ENCODE measurements at places on chromosomes 4 and X.

DNA sequence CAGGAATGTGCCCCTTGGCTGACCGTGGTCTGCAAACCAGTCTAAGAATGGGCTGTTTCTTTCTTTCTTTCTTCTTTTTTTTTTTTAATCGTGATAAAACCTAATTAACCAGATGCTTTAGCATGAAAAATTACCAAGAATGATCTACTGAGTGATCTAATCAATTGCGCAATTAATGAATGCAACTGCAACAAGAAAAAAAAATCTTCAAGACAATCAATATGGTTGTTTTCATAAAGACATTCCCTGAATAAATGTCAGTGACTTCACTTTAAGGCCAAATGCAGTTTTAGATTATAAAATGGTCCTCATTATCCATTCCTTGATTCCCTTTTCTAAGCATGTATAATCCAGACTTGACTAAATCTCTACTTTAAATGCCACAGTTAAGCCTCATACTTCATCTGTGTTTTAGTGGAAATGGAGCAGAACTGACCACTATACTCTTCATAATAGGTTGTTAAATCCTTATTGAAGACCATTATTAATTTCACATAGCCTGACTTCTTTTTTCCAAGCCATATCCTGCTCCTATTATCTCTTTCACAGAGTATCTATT is 51.6 kb upstream of the SETD7 start:
- DNase-seq, result peak; percentile 62

DNA sequence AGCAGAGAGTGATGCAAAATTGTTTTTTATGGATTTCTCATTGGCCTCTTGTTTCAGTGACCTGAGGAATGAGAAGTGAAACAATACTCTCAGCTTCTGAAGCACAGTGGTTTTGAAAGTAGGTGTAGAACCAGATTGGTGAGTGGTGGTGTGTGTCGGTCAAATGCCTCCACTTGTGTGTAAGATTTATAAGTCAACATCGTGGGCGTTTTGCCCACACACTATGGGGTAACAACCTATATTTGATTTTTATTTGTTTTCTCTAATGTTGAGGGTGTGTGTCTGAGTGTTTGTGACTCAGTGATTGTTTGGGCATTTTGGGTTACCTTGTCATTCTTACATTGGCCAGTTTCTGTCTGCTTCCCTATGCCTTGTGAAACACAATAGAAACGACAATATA is 23.3 kb downstream of the ADGRL3 start:
- DNase-seq, result no peak

DNA sequence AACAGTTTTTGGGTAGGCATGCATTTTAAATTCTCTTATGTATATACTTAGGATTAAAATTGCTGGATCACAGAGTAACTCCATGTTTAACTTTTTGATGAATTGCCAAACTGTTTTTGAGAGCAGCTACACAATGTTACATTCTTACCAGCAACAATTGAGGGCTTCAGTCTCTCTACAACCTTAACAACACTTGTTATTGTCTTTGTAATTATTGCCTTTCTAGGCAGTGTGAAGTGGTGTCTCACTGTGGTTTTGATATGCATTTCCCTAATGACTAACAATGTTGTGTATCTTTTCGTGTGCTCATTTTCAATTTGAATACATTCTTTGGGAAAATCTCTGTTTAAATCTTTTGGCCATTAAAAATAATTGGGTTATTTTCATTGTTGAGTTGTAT is 17.3 kb upstream of the F11 start:
- DNase-seq, result no peak

DNA sequence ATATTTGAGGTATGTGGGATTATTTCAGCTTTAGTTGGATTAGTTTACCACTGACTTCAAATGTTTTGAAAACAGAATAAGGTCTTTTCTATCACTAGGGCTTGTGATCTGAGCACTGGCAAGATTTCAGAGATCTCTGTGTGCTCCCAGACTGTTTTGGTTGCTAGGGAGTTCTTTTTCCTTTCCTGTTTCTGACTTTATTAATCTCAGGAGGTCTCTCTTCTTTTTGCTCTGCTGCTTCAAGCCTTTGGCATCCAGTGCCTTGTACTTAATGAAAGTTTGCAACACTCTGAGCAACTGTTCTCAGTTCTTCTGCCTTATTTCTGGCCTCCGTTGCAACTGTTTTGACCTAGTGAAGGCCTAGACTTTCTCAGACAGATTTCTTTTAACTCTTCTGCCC is 32.1 kb upstream of the PAQR3 start:
- peak; percentile 14 for DNase-seq

GRCh38 chrX:40145923-40146261 is 48.1 kb upstream of the BCOR start:
- no peak for DNase-seq

GRCh38 chrX:48937054-48937907 is 18.5 kb upstream of the PIM2 start:
- DNase-seq, result peak; percentile 23

- no peak for DNase-seq
These were observed 409 bp downstream of the UGDH start for GRCh38 chr4:39526765-39527295.

- DNase-seq, result no peak
These were observed 173.8 kb upstream of the MID1 start for GRCh38 chrX:10794203-10794630.

DNA sequence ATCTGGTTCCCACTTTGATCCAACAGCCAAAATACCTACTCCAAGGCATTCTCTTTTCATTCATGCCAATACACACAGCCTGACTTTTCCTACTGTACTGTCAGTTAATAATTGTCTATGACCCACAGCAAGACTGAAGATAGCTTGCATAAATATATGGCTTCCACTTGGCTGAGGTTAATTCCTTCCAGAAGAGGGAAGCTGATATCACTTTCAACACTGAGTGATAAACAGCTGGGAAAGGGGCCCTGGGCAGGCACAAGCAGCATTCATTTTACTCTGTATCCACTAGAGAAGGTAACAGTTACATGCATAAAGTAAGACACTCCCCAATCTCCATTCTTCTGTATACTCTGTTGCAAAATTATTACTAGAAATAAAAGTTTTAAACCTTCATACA is 200.2 kb upstream of the UGT8 start:
- no peak for DNase-seq

GRCh38 chr4:20512033-20512792 is 188.0 kb upstream of the PACRGL start:
- no peak for DNase-seq

GRCh38 chr4:109169170-109169569 is 133.3 kb downstream of the COL25A1 start:
- peak; percentile 28 for DNase-seq

DNA sequence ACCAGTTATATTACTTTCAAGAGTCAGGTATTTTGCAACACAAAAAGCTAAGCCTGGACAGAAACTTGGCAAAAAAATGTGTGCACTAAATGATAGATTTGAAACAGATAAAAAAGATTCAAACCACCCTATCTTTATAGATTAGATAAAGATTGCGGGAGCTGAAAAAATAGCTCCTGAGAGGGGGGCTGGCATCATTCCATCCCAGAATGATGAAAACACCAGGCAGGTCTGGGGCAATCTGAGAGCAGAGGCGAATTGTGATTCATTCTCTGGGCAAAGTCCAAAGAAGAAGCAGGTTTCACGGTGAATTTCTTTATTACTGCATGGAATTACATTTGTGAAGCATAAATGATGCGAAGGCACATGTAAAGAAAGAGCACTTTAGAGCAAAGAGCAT is 168.5 kb upstream of the DMD start:
- DNase-seq, result no peak

GRCh38 chrX:110086162-110086915 is 83.4 kb downstream of the TMEM164 start:
- peak; percentile 52 for DNase-seq

GRCh38 chr4:11719879-11720278 is 291.2 kb upstream of the HS3ST1 start:
- DNase-seq, result no peak

- no peak for DNase-seq
These were observed 3.9 kb downstream of the P2RY8 start for GRCh38 chrX:1533058-1533457.

- no peak for DNase-seq
These were observed 24.5 kb downstream of the GPM6A start for GRCh38 chr4:175787546-175787945.

DNA sequence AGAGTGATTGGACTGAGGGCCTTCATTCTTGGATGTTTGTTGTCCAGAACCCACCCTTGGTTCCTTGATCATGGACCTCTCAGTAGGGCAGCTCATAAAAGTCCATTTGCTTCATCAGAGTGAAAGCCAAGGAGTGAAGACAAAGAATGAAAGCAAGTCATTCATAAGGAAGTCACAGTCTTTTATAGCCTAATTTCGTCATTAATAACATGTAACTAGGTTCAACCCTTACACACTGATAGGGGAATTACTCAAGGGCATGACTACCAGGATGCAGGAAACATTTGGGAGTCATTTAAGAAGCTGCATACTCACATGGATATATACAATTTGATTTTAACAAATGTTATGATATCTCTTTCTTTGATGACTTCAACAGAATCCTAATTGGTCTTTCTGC is 95.2 kb downstream of the RPA4 start:
- peak; percentile 1 for DNase-seq

DNA sequence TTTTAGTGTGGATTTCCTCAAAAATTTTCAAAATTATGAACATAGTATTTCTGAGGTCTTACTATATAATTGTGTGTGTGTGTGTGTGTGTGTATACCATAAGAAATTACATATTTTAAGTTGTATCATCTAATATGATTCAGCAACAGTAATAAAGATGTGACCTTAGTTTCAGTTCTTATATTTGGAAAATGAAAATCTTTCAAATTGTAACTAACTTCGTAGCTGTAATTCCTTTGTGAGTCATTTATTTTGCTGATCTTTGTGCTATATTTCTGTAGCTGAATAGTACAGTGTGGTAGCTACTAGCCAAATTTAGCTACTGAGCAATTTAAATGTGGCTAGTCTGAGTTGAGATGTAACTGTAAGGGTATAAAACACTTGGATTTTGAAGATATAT is 116.4 kb downstream of the RAP1GDS1 start:
- DNase-seq, result peak; percentile 71

- DNase-seq, result peak; percentile 56
These were observed 17.8 kb upstream of the ZNF827 start for GRCh38 chr4:145956288-145956890.

DNA sequence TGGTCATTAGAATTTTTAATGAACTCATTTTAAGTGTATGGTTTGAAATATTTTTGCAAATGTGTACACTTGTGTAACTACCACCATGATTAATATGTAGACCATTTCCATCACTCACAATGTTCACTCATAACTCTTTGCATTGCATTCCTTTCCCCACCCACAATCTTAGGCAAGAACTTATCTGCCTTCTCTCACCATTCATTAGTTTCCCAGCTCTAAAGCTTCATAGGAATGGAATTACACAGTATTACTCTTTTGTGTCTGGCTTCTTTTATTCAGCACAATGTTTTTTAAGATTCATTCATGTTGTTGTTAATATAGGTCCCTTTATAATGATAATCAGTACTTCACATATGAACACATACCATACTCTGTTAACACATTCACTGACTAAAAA is 106.1 kb downstream of the ARAP2 start:
- DNase-seq, result peak; percentile 11

- peak; percentile 54 for DNase-seq
These were observed 94.3 kb downstream of the CT47B1 start for GRCh38 chrX:120781403-120781802.

DNA sequence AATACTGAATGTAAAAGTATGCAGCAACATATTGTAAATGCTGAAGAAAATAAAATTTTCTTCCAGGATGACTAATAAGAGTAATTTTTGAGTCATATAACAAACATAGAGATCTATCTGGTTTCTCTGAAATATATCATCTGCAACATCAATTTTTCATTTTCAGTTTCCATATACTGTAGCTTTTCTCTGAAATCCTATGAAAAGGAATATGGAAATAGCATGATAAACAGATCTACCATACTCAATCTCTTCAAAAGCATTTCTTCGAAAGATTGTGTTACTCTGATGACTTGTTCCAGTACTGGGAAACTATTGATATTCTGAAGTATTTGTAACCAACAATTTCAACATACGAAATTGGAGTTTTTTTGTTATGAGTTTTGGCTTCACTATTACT is 1156.7 kb downstream of the FAM133A start:
- DNase-seq, result no peak

- DNase-seq, result no peak
These were observed 41.1 kb downstream of the UCHL1 start for GRCh38 chr4:41297832-41298231.

- DNase-seq, result no peak
These were observed 217.5 kb downstream of the GBA3 start for GRCh38 chr4:22910200-22910599.

DNA sequence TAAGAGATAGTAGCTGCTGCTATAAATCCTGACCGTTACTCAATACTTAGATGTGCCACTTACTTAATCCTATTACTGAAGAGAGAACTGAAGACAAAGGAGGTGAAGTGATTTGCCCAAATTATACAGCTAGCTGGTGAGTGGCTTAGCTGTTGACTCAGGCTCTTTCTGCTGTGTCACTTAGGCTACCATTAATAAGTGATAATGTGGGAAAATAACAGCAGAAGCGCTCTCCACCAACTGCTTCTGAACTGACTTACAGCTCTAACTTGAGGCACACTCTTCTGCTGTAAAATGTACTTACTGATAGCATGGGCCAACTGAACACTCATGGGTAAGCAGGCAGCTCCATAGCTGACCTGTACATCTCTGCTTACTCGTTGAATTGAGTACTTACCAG is 7.5 kb upstream of the KLHL5 start:
- no peak for DNase-seq

DNA sequence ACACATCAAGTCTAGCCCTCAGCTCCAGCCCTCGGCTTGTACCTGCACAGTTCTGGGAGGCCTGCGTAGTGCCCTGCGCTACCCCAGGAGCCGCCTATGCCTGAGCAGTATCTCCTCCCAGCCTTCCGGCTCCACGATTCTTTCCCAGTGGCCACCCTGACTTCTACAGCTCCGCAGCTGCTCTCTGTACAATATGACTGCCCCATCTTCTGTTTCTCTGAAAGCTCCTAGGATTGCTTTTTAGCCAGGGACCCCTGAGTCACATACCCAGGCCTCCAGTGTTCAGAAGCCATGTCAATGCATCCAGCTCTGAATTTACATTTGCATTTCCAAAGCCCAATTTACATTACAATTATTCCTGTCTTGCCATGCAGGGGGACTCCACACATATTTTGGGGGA is 135.5 kb downstream of the PJA1 start:
- no peak for DNase-seq

DNA sequence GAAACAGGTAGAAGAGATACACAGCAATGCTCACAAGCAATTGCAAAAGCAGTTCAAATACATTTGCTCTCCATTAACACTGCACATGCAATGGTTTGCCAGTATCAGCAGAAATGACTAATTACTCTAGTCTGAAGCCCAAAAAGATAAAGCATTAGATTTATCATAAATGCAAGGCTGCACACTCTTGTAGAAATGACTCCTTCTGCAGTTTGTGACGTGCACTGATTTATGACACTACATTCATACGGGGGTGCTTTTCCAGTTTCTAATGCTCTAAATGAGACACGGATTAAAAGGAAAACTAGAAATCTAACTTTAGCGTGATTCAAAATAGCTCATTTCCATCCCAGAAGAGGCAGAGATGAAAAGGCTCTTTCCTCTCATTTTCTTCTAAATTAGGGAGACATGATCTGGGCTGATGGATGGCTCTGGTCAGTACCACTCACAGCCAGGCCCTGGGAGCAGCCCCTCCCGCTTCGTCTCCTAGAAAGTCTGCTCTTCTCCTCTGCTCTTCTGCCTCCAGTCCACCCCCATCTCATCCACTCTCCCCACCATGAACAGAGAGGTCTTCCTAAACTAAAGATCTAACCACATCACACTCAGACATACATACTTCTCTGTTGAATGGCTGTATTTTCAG is 33.2 kb downstream of the PPP2R2C start:
- DNase-seq, result no peak
